ENCODE measurements at places on chromosomes 5 and 9. TPM values are rescaled to one million over a fixed set of nuclear protein-coding genes. Genes with fewer than 3 reads are reported as not detected.

LHX3 gene
- not detected for total RNA-seq

GARIN3 gene
- not detected for total RNA-seq

RNF183 gene
- not detected for total RNA-seq

CARD9 gene
- total RNA-seq: 3.8 TPM

AFAP1L1 gene
- total RNA-seq: not detected

LCN1 gene
- total RNA-seq: not detected

AQP7 gene
- 0.66 TPM for total RNA-seq

PCDHB13 gene
- total RNA-seq: not detected

CCDC69 gene
- total RNA-seq: 63.5 TPM

CTXN3 gene
- total RNA-seq: not detected

SPEF2 gene
- total RNA-seq: 6.3 TPM

TICAM2 gene
- 1.00 TPM for total RNA-seq

CEP72 gene
- total RNA-seq: 32.3 TPM

ZNF658 gene
- 3.1 TPM for total RNA-seq

TEX53 gene
- total RNA-seq: not detected

RUFY1 gene
- 46.0 TPM for total RNA-seq

BTNL3 gene
- total RNA-seq: not detected

NEK6 gene
- 28.6 TPM for total RNA-seq

ADAMTS2 gene
- total RNA-seq: not detected

FAM53C gene
- total RNA-seq: 21.7 TPM

GDA gene
- total RNA-seq: not detected

N4BP3 gene
- total RNA-seq: 2.7 TPM

RELL2 gene
- 20.1 TPM for total RNA-seq

CDX1 gene
- not detected for total RNA-seq

BAAT gene
- not detected for total RNA-seq

SHOC1 gene
- total RNA-seq: not detected

PCDHGA7 gene
- total RNA-seq: 0.30 TPM

ENTREP1 gene
- not detected for total RNA-seq

PAEP gene
- not detected for total RNA-seq

PDE6A gene
- not detected for total RNA-seq

SURF4 gene
- 205 TPM for total RNA-seq

NDUFAF2 gene
- total RNA-seq: 18.3 TPM

HAND1 gene
- total RNA-seq: not detected

PTGDS gene
- 6.7 TPM for total RNA-seq

BARX1 gene
- 0.20 TPM for total RNA-seq

FBP2 gene
- not detected for total RNA-seq

HOMER1 gene
- total RNA-seq: 2.4 TPM

DAP gene
- 65.8 TPM for total RNA-seq

SH3GL2 gene
- total RNA-seq: not detected

PROB1 gene
- 6.0 TPM for total RNA-seq

SLC6A7 gene
- not detected for total RNA-seq

AMBP gene
- not detected for total RNA-seq

PCDHA8 gene
- not detected for total RNA-seq

PCDHGA6 gene
- 0.57 TPM for total RNA-seq

SV2C gene
- total RNA-seq: 0.02 TPM

SH2D3C gene
- total RNA-seq: 58.4 TPM

LOX gene
- not detected for total RNA-seq

STOML2 gene
- total RNA-seq: 139 TPM

TRIM7 gene
- 1.0 TPM for total RNA-seq

FABP6 gene
- not detected for total RNA-seq

SLC6A19 gene
- total RNA-seq: not detected

RAB3C gene
- not detected for total RNA-seq

CTSV gene
- 0.27 TPM for total RNA-seq

ANKRD18B gene
- 1.9 TPM for total RNA-seq

PCDHB15 gene
- total RNA-seq: not detected

ZNF618 gene
- 0.41 TPM for total RNA-seq

IFNA21 gene
- not detected for total RNA-seq

CNOT8 gene
- total RNA-seq: 75.7 TPM
